ENCODE measurements at places on chromosomes 12 and 14.

- DNase-seq, result no peak
Observed at GRCh38 chr12:85849344-85849743, 13.1 kb upstream of the RASSF9 start.

GRCh38 chr12:29980304-29980703, 196.6 kb upstream of the TMTC1 start:
- no peak for DNase-seq

DNA sequence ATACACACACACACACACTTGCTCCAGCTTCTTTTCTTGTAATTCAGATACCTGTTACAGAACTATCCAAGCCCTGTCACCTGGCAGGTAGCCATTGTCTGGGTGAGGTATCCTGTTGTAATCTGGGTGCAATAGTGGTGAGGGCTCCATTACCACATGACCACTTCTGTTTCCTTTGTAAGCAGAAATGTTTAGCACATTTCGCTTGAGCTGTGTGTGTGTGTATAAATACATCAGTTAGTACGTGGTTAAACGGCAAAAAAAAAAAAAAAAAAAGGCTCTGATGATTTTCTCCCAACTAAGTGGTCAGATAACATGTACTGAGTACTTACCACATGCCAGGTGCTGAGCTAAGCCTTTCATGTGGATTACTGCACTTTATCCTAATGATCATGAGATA, 129.3 kb upstream of the SSTR1 start:
- peak; percentile 76 for DNase-seq

DNA sequence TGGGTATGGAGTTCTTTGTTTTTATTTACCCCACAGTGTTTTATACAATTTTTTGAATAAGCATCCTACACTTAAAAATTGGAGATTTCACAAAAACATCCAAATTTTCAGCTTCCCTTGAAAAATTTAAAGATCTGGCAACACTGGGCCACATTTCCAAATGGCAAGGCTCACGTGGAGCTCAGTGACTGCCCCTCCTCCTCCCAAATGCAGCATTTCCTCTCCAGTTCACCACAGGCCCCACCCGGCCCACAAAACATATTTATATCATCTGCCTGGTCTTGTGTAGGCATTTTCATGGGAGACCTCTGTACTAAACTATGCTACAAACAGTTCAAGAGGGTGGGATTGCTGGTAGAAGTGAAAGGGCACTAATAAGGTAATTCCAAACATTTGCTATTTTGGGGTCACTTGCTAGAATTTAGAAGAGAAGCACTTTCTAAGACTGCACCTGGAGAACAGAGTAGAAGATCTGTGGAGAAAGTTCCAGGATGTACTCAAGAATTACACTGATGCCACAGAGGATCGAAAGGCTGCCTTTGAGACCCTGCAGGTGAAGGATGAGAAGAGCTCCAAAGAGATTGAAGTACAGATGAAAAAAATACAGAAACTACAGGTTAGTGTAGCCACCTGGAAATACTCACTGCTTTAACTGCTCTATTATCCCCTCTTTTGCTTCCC, 7.3 kb downstream of the FKBP11 start:
- peak; percentile 79 for DNase-seq

DNA sequence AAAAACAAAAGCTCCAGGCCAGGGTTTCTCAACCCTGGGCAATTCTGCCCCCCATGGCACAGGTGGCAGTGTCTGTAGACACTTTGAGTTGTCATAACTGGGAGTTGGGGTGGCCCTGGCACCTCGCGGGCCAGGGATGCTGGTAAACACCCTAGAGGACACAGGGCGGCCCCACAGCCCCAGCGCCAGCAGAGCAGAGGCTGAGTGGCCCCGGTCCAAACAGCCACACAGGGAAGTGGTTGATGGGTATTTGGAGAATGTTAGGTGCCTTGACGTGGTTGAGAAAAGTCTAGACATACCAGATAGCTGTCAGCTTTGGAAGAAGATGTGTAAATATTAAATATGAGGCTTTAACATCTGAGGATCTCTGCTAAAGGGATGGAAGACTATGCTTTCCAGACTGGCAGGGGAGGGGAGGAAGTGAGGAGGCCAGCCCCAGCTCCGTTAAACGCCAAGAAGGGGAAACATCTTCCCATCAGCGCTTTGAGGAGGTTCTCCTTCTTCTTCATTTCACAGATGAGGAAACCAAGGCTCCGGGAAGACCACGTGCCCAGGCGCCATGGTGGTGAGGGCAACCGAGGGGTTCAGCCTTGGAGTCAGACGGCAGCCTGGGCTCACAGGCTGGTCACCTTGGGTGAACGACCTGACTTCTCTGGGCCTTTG, 103.7 kb downstream of the SCARB1 start:
- no peak for DNase-seq

- DNase-seq, result no peak
Observed at GRCh38 chr12:122785503-122785902, 11.1 kb downstream of the CCDC62 start.

- DNase-seq, result no peak
Observed at GRCh38 chr14:67998834-67999233, 179.3 kb downstream of the RAD51B start.

DNA sequence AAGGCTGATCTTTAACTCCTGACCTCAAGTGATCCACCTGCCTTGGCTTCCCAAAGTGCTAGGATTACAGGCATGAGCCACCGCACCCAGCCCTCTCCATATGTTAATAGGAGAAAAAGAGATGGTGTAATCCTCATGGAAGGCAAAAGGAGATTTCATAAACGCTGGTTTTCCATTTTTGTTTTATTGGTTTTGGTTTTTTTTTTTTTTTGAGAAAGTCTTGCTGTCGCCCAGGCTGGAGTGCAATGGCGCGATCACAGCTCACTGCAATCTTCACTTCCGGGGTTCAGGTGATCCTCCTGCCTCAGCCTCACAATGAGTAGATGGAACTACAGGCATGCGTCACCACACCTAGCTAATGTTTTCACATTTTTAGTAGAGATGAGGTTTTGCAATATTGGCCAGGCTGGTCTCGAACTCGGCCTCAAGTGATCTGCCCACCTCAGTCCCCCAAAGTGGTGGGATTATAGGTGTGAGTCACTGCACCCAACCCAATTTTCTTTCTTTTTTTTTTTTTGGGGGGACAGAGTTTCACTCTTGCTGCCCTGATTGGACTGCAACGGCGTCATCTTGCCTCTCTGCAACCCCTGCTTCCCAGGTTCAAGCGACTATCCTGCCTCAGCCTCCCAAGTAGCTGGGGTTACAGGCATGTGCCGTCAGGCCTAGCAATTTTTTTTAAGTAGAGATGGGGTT, 8.1 kb downstream of the PTGES3 start:
- no peak for DNase-seq

GRCh38 chr12:96445691-96446583, 43.4 kb upstream of the CFAP54 start:
- peak; percentile 56 for DNase-seq

DNA sequence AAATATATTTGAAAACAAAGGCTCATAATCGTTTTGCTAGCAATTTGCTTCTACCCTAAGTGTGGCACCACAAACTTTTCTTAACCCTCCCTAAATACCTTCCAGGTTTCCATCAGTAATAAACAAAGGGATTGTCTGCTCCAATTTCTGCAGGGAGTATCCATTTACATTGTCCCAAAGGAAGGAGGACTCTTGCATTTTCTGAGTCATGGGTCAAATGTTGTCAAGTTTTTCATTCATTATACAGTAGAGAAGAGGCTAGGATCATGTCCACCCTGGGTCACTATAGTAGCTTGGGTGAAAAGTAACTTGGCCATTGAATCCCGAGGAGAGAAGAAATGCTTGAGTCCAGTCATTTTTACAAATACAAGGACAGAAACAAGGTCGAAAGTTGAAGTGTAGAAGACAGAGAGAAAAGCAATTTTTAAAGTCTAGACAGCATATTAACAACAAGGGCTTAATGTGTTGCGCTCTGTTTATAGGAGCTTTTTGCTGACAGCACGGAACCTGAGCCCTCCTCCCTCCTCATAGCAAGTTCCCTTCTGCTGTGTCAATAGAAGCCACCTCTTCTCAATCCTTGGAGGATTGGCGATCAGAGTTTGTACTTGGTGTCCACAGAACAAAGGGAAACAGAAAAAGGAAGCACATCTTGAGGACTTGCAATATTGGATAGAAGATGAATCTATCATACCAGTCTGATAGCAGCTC, 53.1 kb downstream of the TMEM30B start:
- DNase-seq, result no peak

All from CD4-positive, CD25-positive, alpha-beta regulatory T cell (primary cell).